GM10248 (cell line): ENCODE measurements at places on chromosomes 3 and 15.

DNA sequence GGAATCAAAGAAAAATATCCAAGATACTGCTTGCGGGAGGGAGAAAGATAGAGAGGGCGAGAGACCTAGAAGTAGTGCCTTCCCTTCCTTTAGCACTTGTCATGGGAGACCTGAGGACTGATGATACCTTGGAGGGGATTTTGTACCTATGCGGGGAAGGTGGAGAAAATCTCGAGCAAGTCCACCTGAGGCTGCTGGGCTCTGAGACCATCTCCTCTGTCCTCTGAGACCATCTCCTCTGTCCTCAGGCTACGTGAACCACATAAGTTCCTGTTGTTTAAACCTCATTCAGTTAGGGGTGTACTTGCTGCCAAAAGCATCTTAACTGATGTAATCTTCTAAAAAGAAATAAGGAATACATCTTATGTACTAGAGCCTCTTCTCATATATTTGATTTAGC, 164.9 kb downstream of the NR2F2 start:
- no peak for DNase-seq

DNA sequence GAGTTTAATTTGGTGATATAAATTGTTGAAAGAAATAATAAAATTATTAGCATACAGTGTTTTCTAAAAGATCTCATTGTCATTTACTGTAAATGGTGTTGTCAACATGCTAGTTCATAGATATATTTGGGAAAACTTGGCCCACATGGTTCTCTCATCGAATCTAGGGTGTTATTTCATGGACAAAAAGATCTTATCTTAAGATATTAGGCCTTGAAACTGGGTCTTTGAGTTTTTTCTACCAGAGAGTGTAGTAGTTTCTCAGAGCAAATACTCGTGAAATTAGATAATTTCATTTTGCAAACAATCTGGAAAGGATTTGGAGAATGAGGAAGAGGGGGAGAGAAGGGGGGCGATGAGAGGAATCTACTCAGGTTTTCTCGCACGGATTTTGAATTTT, 107.9 kb downstream of the MEIS2 start:
- no peak for DNase-seq

- no peak for DNase-seq
Measured at GRCh38 chr15:67383899-67384298, 129.3 kb downstream of the IQCH start.

DNA sequence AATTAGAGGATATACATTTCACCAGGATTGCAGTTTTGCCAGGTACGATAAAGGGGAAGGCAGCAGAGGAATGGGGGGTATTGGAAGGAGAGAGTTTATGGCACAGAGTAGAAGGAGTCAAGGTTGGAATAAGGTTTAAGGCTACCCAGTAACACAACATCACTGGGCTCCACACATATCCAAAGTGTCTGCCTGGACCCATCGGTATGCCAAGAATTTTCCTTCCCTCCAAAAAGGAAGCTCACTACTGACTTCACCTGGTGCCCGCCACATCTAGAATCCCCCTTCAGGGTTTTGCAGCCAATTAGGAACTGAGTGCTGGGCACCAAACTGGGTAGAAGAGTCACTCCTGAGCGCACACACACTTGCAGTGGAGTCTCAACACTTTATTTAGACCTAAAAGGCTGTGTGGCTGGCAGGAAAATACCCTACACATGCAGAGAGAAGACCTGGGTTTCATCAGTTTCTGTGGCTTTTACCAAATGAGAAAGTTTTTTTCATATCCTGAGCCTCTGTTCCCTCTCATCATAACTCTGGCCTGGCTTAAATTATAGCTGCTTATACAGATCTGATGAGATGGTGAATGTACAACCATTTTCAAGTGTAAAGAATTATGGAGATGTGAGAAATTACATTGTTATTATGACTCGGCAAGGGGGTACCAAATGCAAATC, 190.8 kb upstream of the LPP start:
- DNase-seq = no peak

DNA sequence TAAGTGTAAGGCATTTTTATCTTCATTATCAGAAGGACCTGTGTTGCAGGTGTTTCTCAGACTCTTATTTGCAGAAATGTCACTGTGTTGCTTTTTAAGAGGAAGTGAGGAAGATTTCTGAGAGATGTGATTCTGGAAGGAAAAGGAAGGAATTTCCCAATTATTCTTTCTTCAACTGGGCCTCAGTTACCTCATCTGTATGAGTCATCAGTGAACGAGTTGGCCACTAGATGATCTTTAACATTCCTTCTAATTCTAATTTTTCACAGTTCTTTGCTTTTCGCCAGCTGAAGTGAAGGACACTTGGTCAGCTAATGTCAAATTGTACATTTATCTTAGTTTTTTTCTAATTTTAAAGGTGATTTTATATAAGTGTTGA, 28.9 kb downstream of the CLEC3B start:
- DNase-seq = no peak

GRCh38 chr15:71634820-71635560, 175.4 kb upstream of the NR2E3 start:
- DNase-seq = no peak

- DNase-seq = no peak
Measured at GRCh38 chr3:115662356-115662755, 39.0 kb downstream of the GAP43 start.

DNA sequence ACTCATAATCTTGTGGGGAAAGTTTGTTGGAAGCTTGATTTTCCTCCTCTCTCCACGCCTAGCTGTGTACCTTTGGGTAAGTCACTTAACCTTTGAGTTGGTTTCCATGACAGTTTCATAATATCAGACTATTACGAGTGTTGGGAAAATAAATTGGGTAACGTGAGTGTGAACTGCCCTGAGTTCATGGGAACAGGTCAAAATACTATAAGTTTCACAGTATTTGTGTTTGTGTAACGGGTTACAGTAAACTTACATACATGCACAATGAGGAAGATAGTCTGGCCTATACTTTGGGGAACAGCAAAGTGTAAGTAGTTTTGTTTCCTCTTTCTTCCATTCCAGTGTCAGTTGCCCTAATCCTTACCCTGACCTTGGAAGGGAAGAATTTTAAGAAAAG, 509.9 kb downstream of the MECOM start:
- no peak for DNase-seq

DNA sequence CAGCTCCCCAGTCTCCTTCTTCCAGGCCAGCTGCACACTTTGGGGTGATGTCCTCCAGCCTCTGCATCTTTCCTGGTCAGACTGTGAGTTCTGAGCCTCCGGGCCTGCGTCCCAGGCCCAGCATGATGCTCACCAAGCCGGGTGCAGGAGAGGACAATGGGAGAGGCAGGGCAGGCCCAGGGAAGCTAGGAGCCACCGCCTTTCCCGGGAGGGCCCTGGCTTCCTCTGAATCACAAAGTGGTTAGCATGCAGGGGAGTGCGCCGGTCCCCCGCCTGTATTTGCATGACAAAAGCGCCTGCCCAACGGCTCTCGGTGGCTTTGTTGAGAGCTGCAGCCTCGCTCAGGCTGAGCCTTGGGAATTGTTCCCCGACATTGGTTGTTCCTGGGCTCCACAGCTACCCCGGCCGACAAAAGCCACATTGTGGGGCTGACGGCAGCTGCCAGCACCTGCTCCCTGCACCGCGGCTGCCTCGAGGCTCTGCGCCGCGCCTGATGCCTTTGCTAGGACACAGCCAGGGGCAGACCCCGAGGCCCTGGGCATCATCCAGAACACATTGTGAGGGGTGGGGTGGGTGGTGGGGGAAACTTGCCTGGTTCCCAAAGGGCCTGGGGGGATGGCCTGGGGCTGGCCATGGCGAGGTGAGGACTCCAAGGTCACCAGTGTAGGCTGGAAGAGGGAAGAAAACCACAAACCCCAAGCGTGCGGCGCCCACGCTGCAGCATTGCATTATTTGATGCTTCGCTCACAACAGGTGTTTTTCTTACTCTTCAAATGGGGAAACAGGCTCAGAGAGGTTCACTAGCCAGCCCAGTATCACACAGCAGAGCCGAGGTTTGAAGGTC, 20.0 kb upstream of the KLF13 start:
- DNase-seq = no peak

DNA sequence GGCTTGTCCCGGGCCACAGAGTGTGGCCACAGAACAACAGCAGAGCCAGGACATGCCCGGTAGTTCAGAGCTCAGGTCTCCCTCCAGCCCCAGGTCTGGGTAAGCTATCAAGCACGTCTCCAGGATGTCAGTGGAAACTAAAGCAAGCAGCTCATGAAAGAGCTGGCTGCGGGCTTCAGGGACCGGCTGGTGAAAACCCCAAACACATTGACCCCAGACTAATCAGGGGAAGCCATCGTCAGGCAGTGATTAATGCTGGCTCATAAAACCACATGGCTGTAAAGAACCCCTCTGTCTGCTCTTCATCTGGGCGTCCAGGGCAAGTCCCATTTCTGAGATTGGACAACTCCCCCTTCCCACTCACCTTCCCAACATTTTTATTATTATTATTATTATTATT, 37.8 kb downstream of the LMCD1 start:
- no peak for DNase-seq

DNA sequence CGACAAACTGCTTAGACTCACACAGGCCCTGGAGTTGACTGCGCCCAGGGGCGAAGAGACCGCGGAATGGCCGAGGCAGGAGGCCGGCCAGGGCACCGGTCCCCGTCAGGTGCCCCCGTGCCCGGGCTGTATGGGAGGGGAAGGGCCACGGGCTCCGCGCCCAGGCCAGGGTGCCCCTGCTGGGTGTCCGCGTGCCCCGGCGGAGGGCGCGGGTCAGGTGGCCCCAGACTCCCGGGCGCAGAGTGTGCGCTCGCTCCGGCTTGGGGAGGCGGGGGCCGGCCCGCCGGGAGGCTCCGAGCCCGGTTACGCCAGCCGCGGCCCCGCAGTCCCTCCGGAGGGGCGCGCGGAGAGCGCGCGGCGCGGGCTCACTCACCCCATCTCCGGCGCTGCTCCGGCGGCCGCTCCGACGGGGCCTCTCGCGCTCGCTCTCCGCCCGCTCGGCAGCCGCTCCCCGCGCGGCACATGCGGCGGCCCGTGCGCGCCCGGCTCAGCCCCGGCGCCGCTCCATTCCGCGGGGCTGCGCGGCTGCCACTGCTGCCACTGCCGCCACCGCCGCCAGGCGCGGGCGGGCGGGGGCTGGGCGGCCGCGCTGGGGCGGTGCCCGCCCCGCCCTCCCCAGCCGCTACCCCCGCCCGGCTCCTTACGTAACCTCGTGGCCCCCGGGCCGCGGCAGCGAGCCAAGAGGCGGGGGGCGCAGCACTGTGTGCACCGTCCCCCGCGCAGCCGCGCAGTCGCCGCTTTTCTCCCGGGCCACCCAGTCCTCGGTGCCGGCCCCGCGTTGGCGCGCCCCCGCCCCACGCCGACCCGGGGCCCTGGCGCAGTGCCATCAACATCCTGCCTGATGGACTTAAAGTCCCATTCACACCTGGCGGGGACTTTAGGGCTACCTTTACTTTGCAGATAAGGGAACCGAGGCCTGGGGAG, at the start of gene HOMER2:
HOMER2 (minus strand) TSS at position 563 of the 924 bp plus-strand sequence; CDS start at position 378, 185 bp downstream.
- DNase-seq = no peak

DNA sequence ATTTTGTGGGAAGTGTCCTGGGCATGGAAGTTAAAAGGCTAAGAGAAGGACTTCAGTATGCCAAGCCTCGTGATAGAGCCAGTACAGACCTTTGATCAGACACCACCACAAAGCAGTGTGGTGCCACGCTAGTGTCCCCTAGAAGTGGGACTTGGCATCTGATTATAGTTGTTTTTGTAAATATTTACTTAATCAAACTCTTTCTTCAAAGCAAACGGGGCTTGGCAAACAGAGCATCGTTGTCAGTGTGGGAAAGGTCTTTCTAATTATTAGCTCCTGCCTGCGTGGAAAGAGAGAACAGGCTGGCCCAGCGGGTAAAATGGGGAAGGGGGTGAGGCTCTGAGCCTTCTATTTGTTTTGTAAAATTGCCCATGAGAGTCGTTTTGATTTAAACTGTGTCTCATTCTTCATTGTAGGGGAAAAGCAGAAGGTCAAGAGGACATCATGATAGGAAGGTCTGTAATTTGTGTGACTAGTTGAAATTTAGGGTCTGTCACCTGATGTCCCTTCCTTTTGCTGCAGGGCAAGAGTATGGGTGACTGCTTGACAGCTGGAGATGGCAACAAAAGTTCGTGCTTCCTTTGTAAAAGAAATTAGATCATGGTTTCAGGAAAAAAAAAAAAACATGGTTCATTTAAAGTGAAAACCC, 105.0 kb downstream of the IQCH start:
- no peak for DNase-seq

DNA sequence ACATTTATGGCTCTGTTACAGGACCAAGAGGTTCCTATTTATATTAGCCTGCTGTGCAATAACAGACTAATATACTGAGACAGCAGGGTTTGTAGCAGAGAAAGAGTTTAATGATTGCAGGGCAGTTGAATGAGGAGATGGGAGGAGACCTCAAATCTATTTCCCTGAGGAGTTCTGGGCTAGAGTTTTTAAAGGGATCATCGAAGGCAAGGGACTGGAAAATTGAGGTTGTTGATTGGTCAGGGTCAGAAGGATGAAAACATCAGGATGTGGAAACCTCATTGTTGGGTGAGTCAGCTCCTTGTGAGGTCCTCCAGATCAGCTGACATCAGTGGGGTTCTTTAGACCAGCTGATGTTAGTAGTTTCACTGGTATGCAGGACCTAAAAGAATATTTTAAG, 60.6 kb upstream of the GOLGA8B start:
- DNase-seq = no peak

GRCh38 chr3:100089812-100090668, 24.3 kb downstream of the FILIP1L start:
- peak; percentile 35 for DNase-seq

DNA sequence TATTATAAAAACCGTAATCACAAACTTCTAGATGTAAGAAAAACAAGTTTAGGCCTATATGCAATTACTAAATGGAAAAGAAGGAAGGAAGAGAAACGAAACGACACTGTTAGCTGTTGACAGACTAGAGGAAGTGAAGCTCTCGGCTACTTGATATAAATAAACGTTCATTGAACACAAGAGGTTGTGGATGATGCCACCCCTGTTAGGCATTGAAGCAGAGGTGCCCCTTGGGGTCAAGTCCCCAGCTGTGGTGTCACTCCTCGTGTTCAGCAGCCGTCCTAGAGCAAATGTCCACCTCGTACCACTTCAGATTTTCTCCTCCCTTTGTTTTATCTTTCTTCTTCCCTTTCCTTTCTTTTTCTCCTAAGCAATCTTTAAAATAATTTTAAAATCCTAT, 146.5 kb upstream of the UBE2E1 start:
- DNase-seq = peak; percentile 42

DNA sequence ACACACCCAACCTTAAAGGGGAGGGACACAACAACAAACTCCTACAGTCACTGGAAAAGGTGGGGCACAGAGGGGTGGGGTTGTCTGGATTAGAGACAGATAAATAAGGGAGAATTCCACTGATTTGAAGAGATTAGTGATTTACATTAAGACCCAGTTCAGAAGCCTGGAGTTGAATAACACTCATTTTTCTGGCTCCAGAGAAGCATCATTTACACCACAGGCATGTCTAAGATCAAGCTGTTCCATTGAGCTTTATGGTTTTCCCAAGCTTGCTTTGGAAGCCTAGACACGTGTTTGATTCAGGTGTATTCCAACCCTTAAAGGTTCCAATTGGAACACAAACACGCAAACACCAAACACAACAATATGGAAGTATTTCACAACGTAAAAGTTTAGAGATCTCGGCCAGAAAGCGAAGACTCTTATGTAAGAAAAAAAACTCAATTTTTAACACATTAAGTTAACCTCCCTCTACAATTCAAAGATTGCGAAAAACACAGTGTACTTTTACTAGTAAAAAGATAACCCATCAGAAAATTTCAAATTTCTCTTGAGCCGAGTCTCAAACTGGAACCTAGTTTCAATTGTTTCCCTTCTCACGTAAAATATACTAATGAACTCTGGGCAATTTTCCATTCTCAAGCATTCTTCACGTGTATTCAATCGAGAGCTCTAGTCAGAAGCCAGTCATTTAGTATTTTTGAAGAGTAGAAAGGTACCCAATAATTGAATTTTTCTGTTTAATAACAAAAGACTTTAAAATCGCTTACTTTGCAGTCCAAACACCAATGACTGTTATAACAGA, 2.1 kb downstream of the TRA2B start:
- no peak for DNase-seq
